ENCODE measurements at places on chromosomes 5 and 9.

GRCh38 chr5:135833961-135834638 lies 363 bp upstream of the SLC25A48 start:
- no peak for DNase-seq

DNA sequence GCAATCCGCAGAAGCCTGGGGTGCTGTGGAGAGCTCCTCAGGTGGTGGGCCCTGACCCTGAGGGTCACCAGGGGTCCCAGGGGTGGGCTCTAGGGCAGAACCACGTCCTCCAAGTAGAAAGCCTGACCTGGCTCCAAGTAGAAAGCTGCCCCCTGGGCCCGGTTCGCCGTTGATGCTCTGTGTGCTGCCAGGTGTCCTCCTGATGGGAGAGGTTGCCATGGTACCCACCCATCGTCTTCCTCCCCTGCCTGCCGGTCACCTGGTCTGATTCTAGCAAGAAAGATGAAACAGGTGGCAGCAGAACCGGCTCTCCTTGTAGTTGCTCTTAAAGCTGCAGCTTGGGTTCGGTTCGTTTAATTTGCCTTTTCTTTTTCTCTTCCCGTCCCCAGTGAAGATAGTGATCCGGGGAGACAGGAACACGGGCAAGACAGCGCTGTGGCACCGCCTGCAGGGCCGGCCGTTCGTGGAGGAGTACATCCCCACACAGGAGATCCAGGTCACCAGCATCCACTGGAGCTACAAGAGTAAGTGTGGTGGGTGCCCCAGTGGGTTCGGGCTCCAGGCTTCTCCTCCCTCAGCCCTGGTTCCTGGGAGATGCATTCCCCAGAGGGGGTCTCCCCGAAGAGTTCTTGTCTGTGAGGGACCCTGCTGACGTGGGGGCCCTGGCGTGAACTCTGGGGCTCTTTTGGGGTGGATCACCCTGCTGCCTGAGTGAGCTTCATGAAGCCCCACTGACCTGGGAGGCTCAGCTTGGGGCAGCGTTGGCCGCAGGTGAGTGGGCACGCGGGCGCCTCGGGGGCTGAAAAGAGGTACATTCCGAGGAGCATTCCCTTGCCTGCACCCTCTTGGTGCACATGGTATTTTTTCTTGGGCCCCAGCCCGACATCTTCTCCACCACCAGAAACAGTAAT lies 15.6 kb downstream of the RABL6 start:
- no peak for DNase-seq

DNA sequence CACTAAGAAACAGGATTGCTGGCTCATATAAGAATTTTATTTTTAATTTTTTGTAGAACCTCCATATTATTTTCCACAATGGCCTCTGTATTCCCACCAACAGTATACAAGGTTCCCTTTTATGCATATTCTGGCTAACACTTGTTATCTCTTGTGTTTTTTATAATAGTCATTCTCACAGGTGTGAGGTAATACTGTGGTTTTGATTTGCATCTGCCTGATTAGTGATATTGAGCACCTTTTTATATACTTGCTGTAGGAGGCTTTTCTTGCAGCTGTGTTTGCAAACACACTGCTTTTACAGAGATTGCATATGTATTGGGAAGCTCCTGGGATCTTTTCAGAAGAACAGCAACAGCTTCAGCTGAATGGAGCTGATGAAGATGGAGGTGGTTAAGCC lies 164.8 kb downstream of the DEPDC1B start:
- DNase-seq: no peak

DNA sequence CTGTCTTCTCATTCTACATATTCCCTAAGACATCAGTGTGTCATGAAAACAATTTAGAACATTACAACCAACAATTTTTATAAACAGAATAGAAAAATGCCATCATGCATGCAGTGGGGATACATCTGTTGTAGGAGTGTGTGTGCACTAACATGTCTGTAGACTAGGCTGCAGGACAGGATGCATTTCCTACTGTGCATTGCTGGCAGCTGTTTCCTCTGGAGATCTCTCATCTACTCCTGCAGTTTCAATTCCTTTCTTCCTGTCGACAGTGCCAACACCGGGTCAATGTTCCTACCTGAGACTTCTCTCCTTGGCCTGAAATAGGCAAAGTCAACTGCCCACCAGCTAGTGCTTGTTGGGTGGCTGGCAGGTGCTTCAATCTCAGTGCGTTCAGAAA lies 69.8 kb downstream of the ANKH start:
- no peak for DNase-seq

DNA sequence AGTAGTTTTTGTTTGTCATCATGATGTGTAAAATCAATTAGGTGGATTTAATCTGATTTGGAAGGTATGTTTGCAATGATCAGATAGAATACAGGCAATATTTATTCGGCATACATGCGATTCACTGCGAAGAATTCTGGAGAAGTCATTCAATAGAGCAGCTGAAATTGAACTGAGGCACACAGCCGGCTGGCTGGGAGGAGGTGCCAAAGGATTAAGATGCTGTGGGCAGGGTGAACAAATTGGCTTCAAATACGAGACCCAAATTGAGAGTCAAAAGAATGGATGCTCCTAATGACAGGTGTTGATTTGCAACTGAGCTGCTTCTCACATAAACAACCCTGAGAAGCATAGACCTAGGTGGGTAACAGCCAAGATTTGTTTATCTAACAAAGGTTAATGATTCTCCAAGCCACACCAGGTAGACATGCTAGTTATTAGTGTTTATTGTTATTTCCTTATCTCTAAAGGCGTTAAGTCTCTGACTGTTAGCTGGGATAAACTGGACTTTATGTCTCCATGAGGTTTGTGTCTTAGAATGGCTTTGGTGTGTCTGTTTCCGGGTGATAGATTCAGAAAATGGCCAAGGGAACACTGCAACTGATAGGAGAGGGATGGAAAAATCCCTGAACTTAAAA lies 55.3 kb upstream of the CLINT1 start:
- DNase-seq: no peak

Measured in gastrocnemius medialis (tissue), 4 donors.